ENCODE measurements at places on chromosomes 4 and X. TPM values are rescaled to one million over a fixed set of nuclear protein-coding genes. Genes with fewer than 3 reads are reported as not detected.

The MAGEA6 gene
- total RNA-seq, result not detected

The PPARGC1A gene
- not detected for total RNA-seq

The DHX15 gene
- 147 TPM for total RNA-seq

The USP17L15 gene
- total RNA-seq, result not detected

The CFAP99 gene
- total RNA-seq, result not detected

The PASD1 gene
- total RNA-seq, result not detected

The RADX gene
- 0.07 TPM for total RNA-seq

The RNF4 gene
- 54.3 TPM for total RNA-seq
